ENCODE measurements at places on chromosomes 3 and 15.

GRCh38 chr3:139537361-139537760 lies 2.2 kb downstream of the RBP1 start:
- no peak for DNase-seq

GRCh38 chr15:66771351-66771650 lies 69.3 kb downstream of the SMAD6 start:
- no peak for DNase-seq

DNA sequence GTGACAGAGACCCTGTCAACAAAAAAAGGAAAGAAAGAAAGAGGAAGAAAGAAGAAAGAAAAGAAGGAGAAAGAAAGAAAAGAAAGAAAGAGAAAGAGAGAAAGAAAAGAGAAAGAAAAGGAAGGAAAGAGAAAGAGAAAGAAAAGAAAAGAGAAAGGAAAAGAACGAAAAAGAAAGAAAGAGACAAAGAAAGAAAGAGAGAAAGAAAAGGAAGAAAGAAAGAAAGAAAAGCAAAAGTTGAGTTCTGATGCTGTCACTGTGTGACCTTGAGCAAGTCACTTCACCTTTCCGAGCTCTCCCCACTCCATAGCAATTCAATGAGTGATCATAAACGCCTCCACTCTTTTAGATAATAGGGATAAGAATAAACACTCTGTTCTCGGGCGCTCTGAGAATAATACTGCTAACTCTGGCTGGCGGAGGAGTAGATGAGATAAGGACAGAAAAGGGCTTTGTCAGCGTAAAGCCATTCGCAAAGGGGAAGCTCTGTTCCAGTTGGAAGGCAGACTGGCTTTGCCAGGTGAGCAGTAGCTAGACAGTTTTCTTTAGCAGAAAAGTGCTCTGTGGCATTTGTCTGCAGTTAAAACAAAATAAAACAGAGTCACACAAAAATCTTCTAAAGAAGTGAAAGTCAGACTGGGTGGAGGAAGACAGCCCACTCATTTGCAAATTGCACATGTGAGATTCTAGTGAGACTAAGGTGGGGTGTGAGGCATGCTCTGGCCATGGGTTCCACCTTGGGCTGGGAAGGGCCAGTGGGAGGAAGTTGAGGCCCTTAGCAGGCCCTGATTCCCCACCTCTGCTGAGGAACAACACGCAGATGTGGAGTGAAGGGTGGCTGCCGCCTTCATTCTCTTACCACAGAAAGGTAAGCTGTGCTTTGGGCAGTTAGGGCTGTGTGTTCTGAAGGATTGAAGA lies 9.6 kb upstream of the FLNB start:
- no peak for DNase-seq

DNA sequence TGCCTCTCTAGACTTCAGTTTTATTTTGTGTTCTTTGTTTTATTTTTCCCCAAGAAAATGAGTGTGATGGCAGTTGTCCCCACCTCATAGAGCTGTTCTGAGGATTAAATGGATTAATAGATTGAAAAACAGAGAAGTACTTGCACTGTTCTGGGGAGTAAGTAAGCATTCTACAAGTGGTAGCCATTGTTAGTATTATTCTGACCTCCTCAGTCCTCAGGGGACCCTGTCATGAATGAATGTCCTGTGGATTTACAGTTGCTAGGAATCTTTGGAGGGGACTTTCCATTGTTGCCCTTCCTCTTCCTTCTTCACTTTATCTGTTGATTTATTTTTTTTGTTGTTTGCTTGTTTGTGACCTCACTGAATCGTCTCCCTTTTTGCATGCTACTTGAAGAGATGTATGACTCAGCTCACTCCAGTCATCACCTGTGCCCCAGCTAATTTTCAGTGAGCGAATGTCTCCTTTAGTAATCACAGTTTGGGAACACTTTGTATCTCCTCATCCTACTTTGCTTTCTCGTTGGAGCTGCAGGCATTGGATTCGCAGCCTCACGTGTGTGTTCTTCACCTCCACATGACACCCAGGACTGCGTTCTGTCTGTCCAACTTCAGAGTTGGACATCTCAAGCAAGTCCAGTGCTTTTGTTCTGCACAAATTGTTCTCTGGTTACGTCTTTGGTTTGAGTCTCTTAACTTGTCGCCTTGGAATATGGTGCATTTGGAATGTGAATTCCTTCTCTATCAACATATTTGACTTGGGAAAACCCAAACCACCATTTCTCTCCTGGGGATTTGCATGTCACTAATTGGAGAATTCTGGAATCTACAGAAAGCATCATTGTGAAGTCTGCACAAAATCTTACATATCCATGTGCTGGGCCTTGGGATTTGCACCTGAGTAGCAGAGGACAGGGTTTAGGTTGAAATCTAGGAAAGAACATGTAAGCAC lies 54.5 kb downstream of the LRTM1 start:
- DNase-seq = no peak

GRCh38 chr3:14555835-14556234 lies 15.7 kb upstream of the GRIP2 start:
- DNase-seq = no peak

DNA sequence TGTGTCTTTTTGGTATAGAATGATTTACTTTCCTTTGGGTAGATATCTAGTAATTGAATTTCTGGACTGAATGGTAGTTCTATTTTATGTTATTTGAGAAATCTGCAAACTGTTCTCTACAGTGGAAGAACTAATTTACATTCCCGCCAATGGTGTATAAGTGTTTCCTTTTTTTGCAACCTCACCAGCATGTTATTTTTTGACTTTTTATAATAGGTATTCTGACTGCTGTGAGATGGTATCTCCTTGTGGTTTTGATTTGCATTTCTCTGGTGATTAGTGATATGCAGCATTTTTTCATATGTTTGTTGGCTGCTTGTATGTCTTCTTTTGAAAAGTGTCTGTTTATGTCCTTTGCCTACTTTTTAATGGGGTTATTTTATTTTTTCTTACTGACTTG lies 607.2 kb downstream of the OTOL1 start:
- no peak for DNase-seq
